Small intestine (tissue), 16 donors: ENCODE measurements at places on chromosomes 1 and 21.

- DNase-seq = peak; percentile 72
Measured at GRCh38 chr1:24319312-24319863, at the start of gene GRHL3. Gene GRHL3, plus strand, starts transcription at chr1:24319357. Its CDS starts 195 bp downstream, at chr1:24319552.

DNA sequence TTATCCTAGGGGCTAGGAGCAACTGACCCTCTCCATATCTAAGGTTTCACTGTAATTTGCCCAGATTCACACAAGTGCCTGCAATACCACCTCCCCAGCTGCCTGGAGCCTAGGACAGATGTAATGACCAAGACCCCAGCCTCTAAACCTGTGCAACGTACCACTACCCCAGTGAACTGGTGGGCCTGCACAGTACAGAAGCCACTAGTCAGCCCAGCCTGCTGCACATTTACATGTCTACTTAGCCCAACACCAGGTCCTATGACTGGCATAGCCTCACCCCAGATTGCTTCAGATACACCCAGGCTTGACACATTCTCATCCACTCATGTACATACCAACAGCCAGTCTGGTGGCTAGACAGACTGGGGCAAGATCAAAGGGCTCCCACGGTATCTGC lies 1336.6 kb downstream of the BRINP3 start:
- DNase-seq = no peak

DNA sequence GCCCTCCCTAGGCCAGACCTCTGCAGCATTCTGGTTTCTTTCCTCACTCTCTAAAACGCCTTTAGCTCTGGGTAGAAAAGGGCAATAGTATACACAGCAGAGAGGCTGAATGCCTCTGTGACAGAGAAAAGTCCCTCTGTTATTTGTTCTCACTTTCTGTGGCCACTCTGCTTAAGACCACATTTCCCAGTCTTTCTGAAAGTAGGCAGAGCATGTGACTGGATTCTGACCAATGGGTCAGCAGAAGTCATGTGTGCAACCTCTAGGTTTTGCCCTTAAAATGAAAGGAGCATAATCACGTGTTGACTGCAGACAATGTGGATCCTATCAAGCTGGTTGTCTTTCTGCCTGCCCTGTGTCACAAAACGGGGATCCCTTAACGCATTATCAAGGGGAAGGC lies 79.7 kb upstream of the MARK1 start:
- no peak for DNase-seq

DNA sequence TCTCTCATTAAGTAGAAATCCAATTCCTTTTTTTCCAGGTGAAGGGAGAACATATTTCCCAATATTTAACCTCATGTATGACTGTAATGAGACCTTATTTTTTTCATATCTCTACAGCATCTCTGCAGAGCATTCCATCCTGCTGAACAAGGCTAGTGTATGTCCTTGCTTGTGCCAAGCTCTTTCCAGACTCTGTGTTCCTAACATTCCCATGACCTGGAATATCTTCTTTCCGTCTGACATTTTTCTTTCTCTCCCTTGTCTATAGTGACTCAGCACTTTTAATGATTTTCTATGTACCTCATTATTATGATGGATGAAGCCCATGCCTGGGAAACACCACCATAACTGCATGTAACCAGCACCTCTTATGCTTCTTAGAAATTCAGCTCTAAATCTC lies 278.3 kb upstream of the NRIP1 start:
- DNase-seq = no peak

DNA sequence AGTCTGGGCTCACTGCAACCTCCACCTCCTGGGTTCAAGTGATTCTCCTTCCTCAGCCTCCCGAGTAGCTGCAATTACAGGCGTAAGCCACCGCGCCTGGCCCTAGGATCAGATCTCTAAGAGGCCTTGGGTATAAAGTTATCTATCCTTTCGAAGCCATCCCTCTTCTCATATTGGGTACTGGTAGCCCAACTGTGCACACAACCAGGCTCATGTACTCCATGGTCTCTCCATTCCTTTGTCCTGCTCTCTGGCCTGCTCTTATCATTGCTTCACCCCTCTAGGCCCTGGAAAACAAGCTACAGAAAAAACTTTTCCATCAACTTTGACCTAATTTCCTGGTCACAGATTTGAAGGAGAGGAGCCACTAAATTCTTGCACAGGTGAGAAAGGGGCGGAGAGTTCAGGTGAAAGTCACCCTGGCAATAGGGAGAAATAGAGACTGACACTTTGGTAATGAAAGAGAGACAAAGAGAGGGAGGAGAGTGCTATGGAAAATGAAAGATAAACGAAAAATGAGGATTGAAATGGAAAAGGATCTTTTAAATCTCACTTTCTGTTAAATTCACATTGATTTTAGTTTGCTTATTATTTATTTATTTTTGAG lies 6.0 kb downstream of the TXNIP start:
- DNase-seq = peak; percentile 60

DNA sequence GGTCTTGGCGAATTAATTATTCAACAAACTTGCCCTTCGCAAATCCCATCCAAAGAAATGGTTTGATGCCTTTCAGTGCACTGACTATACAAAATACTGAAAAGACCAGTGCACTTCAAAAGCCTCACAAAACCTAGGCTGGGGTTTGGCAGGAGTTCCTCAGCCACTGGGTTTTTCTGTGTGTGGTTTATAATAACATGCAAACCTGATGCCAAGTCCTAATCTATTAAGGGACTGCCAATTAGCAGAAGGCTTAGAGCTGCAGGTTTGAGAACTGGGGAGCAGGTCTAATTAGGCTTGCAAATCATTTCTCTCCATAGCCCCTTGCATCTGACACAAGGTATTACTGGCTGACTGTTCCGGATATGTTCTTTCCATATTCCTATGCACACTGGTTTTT lies 27.7 kb downstream of the PLPP3 start:
- DNase-seq = no peak

DNA sequence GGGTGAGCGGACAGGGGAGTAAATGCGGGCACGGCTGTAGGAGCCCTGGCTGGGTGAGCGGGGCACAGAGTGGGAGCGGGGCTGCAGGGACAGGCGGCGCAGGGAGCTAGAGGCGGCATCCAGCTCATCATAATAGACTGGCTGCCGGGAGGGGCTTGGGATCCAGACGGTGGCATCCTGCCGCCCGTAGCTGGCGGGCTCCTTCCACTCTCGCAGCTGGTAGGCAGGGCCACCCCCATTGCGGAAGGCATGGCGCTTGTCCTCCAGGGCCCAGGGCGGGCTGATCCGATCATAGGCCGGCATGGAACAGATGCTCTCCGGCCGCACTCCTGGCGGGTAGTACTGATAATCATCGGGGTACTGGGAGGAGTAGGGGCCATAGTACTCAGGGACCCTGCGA lies 43.7 kb upstream of the GOLT1A start:
- DNase-seq = no peak

- no peak for DNase-seq
Measured at GRCh38 chr1:162774007-162774406, 16.5 kb upstream of the HSD17B7 start.

DNA sequence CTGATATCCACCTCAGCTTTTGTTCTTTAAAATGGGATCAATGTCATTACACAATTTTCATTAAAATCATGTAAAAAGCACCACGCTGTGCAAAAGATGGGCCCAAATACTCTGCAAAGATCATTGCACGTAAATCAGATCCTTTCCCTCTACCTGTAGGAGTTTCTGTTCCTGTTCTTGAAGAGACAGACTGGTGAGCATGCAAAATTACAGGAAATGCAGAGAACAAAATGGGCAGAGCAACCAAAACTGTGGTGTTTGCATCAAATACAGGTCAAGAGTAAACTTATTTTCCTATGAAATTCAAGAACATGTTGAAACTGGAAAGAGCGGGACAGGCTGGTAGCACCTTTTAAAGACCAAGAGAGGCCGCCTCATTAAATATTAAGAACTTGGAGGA lies 294.9 kb upstream of the ADGRL2 start:
- no peak for DNase-seq

DNA sequence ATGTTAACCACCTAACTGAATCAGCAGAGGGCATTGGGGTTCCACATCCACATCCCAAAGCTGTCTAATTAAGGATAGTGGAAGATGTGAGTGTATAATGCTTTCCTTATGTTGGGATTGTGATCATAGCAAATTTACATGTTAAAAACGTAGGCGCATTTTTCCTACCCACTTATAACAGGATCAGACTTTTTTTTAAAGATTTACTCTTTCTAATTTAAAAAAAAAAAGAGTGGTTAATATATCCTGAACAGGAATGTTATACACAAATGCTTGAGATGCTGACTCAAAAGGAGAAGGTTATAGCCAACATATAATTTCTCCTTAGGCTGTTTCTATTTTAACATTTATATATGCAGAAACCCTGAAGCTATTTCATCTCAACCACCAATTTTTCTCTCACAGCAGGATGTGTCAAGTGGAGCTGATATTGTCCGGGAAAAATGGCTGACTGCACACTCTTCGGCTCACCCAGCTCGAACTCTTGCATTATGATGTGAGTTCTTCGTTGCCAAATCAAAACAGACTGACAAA lies 40.3 kb downstream of the RGS5 start:
- no peak for DNase-seq

DNA sequence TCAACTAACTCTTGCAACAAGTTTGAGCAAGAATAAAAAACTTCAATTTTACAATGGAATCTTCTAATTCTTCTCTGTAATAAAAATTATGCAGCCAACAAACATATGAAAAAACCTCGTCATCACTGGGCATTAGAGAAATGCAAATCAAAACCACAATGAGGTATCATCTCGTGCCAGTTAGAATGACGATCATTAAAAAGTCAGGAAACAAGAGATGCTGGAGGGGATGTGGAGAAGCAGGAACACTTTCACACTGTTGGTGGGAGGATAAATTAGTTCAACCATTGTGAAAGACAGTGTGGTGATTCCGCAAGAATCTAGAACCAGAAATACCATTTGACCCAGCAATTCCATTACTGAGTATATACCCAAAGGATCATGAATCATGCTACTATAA lies 327.5 kb upstream of the LYPLAL1 start:
- DNase-seq = no peak
